CD4-positive, CD25-positive, alpha-beta regulatory T cell (primary cell): ENCODE measurements at places on chromosomes 1 and 21.
A peak's percentile ranks its signal among the peaks of the same experiment; 100 is the strongest.

DNA sequence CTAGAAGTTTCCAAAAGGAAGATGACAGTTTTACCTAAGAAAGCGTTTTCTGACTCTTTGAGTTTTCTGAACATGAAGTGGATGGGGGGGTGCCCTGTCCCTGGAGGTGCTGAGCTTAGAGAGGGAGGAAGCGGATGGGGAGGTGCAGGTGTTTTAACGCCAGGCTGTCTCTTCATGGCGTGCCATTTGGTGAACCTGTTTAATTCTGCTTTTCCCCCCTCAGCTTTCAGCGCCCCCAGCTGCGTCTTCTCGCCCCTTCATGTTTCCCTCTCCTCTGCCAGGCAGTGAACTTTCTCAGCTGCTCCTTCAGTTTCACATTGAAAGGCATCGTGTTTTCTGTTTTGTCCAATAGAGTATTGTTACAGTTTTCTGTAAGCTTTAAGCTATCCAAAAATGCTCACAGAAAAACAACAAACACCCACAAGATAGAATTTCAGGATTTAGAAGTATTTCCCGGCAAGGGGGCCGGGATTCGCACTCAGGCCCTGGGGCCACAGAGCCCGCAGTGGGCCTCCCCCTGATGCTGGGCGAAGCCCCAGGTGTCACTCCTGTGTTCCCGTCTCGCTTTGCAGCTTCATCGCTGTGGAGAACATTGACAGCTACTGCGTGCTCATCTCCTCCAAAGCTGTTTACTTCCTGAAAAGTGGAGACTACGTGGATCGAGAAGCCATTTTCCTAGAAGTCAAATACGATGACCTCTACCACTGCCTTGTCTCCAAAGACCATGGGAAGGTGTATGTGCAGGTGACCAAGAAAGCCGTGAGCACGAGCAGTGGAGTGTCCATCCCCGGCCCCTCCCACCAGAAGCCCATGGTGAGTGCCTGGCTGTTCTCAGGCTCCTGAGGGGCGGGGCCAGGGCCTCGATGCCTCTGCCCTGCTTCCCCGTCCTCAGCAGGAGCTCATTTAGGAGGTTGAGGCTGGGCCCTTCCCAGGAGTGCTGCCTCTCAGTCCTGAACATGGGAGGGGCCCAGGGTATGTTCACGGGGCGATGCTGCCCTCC, 111.4 kb downstream of the DHRS3 start:
- peaks cover 21% of the 10 kb centered on the region for H3K4me1 ChIP-seq
- H3K4me3 ChIP-seq = no peak overlapping the region
- no peak overlapping the region for H3K27ac ChIP-seq
- peaks cover 41% of the 10 kb centered on the region for H3K36me3 ChIP-seq
- no peaks in the 10 kb centered on the region for H3K27me3 ChIP-seq

DNA sequence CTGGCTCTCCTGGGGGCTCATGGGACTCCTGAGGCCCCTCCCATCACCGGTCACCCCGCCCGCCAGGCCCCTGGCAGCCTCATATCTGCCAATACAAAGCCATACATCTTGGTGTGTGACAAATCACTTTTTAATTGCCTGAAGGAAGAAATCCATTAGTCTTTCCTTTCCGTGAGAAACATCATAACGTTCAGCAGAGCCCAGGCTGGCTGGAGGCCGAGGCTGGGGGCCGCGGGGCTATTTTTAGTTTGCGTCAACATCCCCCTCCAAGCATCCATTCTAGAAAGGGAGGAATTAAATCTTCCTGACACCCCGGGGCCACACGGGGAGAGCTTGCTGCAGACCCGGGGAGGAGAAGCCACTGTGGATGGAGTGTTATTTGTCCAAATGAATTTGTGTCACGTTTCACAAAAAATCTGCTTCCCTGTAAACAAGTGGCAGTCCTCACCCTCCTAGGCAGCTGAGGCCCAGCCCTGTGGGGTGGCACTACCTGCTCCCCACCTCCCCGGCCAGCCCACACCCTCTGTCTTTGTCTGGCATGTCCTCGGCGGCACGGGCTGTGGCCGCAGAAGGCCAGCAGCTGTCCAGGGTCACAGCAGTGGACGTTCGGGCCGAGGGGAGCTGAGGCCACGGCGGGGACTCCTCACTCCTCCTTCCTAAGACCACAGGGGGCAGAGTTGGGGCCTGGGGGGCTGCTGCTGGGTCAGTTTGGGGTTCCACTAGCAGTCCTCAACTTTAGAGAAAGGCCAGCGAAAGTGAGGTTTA, 236.9 kb upstream of the VAMP3 start:
- H3K4me1 ChIP-seq = no peaks in the 10 kb centered on the region
- H3K4me3 ChIP-seq = no peak overlapping the region
- DNase-seq = no peak
- H3K27me3 ChIP-seq = no peaks in the 10 kb centered on the region
- no peak overlapping the region for H3K27ac ChIP-seq

GRCh38 chr1:215530401-215530984, 36.6 kb upstream of the KCTD3 start:
- no peaks in the 10 kb centered on the region for H3K36me3 ChIP-seq
- H3K27ac ChIP-seq = no peak overlapping the region
- H3K4me3 ChIP-seq = no peak overlapping the region
- no peaks in the 10 kb centered on the region for H3K4me1 ChIP-seq
- DNase-seq = no peak
- no peaks in the 10 kb centered on the region for H3K27me3 ChIP-seq

DNA sequence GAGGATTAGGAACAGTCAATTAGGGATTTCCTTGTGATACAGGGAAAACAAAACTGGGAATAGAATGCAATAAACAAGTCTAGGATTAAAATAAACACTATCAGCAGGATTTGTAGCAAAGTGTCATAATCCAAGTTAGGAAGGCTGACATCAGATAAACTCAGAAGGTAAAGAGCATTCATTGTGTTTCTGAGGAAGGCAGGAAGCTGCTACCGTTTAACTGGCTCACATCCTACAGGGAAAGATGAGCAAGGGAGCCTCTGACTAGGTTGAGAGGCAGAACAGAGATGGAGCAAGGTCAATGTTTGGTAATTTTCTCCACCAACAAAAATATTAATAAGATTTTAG, 124.7 kb downstream of the POU2F1 start:
- no peaks in the 10 kb centered on the region for H3K27me3 ChIP-seq
- H3K4me1 ChIP-seq = peaks cover 3% of the 10 kb centered on the region
- no peaks in the 10 kb centered on the region for H3K36me3 ChIP-seq
- H3K27ac ChIP-seq = no peak overlapping the region
- DNase-seq = no peak

GRCh38 chr1:170568197-170568596, 36.2 kb downstream of the GORAB start:
- DNase-seq = no peak
- no peaks in the 10 kb centered on the region for H3K36me3 ChIP-seq
- H3K27ac ChIP-seq = no peak overlapping the region
- no peak overlapping the region for H3K4me3 ChIP-seq
- H3K27me3 ChIP-seq = no peaks in the 10 kb centered on the region

DNA sequence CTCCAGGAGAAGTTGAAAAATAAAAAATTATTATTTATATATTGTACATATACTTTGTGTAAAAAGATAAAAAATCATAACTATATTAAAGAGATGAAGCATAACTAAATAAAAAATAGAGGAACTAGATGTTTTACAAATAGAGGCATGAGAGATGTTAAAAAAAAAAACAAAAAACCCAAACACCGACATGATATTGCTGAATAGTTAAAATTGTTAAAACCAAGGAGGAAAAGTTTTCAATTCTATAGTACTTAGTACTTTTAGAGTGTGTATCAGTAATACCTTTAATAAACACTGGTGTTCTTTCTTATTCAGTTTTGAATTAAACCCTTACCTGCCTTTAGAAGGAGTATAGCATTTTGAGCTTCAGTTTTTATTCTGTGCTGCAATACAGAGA, 32.1 kb downstream of the BACH1 start:
- peaks cover 48% of the 10 kb centered on the region for H3K36me3 ChIP-seq
- H3K27me3 ChIP-seq = no peaks in the 10 kb centered on the region
- no peak for DNase-seq

GRCh38 chr1:9825093-9826074, 1.6 kb upstream of the CLSTN1 start:
- H3K4me1 ChIP-seq = peaks cover 41% of the 10 kb centered on the region

GRCh38 chr21:40846103-40846502, 855 bp downstream of the DSCAM start:
- no peak overlapping the region for H3K27ac ChIP-seq
- no peak overlapping the region for H3K4me3 ChIP-seq
- DNase-seq = no peak

GRCh38 chr1:207060596-207060995, 7.5 kb downstream of the PFKFB2 start:
- peaks cover 7% of the 10 kb centered on the region for H3K27me3 ChIP-seq
- H3K4me1 ChIP-seq = no peaks in the 10 kb centered on the region
- no peaks in the 10 kb centered on the region for H3K36me3 ChIP-seq
- DNase-seq = no peak
- no peak overlapping the region for H3K4me3 ChIP-seq
- H3K27ac ChIP-seq = no peak overlapping the region

DNA sequence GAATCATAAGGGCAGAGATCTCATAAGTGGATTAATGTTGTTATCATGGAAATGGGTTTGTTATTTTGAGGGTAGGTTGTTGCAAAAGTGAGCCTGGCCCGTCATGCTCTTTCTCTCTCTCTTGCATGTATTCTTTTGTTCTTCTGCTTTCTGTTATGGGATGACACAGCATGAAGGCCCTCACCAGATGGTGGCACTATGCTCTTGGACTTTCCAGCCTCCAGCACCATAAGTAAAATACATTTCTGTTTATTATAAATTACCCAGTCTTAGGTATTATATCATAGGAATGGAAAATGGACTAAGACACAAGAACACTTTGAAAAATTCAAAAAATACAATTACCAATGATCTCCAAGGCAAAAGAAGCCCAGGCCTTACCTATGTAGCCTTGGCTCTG, 676.1 kb downstream of the PTPRU start:
- H3K4me3 ChIP-seq = no peak overlapping the region
- no peaks in the 10 kb centered on the region for H3K4me1 ChIP-seq
- no peak overlapping the region for H3K27ac ChIP-seq
- DNase-seq = peak; percentile 8
- H3K27me3 ChIP-seq = no peaks in the 10 kb centered on the region

- no peaks in the 10 kb centered on the region for H3K27me3 ChIP-seq
- H3K27ac ChIP-seq = no peak overlapping the region
- no peaks in the 10 kb centered on the region for H3K4me1 ChIP-seq
- no peaks in the 10 kb centered on the region for H3K36me3 ChIP-seq
Observed at GRCh38 chr1:118189564-118189963, 4.5 kb upstream of the SPAG17 start.
